Left forelimb (tissue), 1 donor: ENCODE measurements at places on chromosomes 4 and X.

DNA sequence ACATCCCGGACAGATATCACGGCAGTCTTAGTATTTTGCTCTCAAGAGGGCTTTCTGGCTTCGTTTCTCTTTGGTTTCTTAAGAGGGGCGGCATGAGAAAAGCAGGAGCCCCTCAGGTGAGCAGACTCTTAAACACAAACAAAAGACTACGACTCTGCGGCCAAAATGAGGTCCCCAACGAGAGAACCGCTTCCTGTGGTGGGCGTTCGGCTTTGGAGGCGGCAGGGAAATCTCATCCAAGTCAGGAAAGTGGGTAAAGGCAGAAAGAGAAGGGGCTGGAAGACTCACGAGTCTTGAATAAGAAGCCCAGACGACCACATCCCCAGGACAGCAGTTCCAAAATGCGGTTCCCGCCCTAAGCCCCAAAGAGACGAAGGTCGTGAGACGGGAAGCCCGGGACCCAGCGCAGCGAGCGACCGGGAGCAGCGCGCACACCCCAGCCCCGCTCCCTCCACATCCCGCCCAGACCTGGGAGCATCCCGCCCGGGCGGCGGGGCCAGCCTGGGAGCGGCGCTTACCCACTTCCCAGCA, 409 bp downstream of the UGDH start:
- no peak for DNase-seq

DNA sequence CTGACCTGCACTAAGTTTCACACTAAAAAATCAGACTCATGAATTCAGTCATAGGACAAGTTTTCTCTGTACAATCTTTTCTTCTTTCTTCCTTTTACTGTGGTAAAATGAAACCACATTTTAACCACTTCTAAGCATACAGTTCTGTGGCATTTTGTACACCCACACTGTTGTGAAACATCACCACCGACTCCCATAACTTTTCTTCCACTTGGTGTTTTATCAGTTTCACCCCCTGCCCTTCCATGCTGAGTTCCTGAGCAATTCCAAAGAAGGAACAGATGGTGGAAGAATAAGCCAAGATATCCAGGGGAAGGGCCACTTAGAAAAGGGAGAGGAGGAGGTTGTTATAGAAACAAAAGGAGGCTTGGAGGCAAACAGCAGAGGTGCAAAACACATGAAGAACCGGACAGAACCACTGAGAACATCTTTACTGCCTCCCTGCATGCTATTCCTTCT, 22.6 kb downstream of the SLC25A4 start:
- no peak for DNase-seq

GRCh38 chr4:71785959-71786358, 2.1 kb upstream of the GC start:
- no peak for DNase-seq

DNA sequence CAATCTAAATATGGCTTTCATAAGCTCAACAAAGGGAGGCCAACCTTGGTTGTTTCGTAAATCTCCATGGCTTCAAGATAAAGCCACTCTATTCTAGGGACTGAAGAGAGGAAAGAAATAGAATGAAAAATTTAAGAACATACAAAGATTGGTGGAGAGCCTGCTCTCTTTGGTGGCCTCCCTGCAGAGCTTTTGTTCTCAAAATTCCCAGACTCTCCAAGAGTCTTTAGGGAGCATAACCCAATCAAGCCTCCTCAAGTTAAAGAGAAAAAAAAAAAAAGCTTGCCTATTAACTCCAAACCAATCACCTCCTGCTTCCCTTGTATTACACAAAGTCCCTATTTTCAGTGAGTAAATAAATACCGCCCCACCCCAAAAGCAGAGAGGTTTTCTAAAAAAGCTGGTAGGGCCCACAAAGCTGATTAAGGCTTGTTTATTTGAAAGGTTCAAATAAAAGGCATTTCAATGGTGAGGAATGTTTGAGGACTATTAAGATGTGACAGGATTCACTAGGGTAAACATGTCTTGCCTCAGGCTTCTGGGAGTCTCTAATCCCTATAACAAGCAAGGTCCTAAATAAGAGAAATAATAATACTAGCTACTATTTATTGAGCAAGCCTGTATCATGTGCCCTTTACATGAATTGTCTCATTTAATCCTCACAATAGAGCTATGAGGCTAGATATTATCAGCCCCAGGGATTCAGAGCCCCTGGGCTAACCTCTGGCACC, 71.6 kb downstream of the GPC3 start:
- DNase-seq = no peak
